Type B pancreatic cell (in vitro differentiated cells): ENCODE measurements at places on chromosomes 4 and X. TPM values are rescaled to one million over a fixed set of nuclear protein-coding genes. Genes with fewer than 3 reads are reported as not detected.

Gene MAMLD1
- 3.0 and 7.0 TPM in 2 replicates for total RNA-seq

Gene FRMPD4
- 0.21 and 0.22 TPM in 2 replicates for total RNA-seq

Gene SSX5
- not detected in 2 replicates for total RNA-seq

GRCh38 chr4:90960433-90960832, 833.2 kb downstream of the CCSER1 start:
- DNase-seq = no peak

DNA sequence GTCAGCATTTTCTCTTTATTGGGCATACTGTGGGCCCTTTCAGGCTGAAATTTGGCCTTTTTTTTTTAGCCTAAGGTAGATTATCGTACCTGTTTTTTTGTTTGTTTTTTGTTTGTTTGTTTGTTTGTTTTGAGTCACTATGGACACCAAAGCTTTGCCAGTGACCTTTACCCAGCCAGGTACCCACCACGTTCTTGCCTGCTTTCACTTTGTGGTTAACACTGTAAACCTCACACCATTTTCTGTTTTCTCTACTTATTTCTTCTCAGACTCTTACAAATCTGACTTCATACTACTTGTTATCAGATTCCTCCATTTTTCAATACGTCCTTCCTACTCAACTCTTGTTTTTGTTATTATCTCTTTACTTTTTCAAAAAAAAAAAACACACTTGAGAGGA, 81.5 kb downstream of the ZNF674 start:
- DNase-seq = no peak
